NCI-H1105 treated with DMSO at 0.1 percent for 48 hours (cell line): ENCODE measurements at places on chromosomes 3 and 15.

GRCh38 chr3:96959901-96960641 lies 145.7 kb downstream of the EPHA6 start:
- no peak for DNase-seq

DNA sequence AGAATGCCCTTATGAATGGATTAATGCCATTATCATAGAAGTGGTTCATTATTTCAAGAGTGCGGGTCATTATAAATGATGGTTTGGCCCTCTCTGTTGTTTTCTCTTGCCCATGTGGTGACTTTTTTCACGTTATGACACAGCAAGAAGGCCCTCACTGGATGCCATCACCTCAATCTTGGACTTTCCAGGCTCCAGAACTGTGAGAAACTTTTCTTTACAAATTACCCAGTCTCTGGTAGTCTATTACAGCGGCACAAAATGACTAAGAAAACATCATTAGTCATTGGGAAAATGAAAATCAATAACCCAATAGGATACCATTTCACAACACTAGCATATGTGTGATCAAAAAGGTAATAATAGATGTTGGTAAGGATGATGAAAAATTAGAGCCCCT lies 119.0 kb upstream of the LPP start:
- DNase-seq, result no peak

DNA sequence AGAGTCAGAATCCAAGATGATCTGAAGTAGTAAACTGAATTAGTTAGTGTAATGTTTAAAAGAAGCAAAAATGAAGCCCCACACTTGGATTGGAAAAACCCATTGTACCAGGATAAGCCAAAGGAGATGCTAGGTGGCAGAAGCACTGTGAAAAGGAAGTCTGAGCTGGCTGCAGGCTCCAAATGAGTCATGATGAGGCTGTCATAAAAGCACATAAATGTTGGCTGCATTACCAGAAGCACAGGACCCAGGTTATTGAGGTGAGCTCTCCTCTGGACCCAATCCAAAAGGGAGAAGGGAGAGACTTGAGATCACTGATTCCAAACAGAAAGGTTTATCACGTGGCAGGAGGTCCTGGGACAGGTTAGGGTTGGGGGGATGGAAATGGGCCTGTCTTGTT lies 3.2 kb upstream of the ACAN start:
- no peak for DNase-seq

DNA sequence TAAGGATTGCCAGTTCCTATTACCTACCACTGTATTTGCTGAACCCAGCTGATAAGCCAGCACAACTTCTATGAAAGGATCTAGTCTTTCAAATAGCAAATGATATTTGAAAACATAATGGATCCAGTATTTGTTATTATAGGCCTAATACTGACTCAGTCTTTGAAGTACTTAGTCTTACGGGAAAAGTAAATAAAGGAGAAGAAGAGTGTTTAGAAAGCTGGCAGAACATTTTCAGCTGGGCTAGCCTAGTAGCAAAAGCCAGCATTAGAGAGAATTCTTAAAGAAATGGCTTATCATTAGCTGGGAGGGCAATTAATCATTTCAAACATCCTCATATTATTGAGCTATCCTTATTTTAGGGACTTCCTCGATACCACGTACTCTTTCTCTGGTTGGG lies 101.4 kb upstream of the GOLIM4 start:
- DNase-seq, result peak; percentile 76

DNA sequence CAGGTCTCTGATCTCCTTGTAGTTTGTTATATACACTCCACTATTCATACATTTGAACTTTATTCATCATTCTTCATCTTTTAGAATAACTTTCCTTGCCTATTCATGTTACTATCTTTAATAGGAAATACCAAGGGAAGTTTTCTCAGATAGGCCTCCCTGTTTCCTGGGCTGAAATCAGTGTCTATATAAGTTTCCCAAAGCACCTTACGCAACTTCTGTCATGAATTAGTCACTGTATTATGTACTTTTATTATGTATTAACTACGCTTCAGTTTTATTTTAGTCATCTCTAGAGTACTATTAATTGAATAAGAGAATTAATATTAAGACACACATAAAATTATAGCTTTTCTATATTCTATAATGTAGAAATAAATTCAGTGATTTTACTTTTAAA lies 1481.5 kb downstream of the OTOL1 start:
- DNase-seq, result no peak

GRCh38 chr3:146503461-146504202 lies 34.3 kb upstream of the PLSCR2 start:
- no peak for DNase-seq

DNA sequence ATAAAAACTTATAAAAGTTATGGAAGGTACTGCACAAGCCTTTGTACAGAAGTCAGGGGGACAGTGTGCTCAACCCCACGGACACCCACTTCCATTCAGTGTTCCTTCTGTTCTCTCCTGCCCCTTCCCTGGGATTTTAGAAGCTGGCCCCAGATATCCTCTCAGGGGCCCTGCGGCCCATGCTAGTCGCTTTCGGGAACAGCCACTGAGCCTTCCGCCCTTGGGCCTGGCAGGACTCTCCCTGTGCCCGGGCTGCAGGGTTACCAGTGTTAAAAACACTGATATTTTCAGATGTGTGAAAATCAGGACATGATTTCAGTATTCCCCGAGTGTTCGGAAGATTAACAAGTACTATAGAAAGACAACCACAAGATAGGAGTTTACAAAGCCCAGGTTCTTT lies 22.4 kb downstream of the FAN1 start:
- DNase-seq, result no peak

DNA sequence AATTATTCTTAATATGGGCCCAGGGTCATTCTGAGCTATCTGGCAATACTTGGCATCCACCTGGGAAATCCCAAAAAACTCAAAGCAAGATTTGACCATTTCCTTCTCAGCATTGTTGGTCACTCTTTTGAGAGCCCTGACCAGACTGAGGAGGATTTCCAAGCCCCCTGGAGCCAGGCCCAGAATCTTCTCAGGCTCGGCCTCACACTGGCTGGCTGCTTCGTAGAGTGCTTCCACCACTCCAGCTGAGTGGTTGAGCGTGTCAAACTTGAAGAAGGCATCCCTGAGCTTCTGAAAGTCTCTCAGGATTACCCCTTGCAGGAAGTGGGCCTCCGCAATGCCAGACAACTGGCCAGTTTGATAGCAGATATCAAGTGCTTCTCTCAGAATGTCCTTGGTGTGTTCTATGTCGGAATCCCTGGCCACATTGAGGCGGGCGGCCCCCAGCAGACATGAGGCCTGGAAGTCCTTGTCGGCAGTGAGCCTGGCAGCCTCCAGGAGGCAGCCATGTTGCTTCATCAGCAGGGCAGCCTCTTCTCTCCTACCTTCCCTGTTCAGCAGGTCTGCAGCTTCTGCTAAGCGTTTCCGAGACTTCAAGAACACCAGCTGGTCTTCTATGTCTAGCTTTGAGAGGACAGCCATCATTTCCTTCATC lies 68.9 kb upstream of the DCLK3 start:
- DNase-seq, result no peak

- DNase-seq, result no peak
These were observed 43.5 kb upstream of the SLC6A11 start for GRCh38 chr3:10772271-10773161.

DNA sequence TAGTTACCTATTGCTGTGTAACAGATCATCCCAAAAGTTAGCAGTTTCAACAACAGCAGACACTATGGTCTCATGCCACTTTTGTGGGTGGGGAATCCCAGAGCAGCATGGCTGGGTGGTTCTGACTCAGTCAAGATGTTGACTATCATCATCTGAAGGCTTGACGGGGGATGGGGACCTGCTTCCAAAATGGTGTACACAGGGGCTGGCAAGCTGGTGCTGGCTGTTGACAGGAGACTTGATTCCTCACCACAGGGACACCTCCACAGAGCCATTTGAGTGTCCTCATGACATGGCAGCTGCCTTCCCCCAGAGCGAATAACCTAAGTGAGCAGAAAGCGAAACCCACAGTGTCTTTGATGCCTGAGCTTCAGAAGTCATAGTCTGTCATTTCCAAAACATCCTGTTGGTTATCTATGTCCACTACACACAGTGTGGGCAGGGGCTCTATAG lies 19.1 kb downstream of the DNAJB8 start:
- DNase-seq, result no peak

DNA sequence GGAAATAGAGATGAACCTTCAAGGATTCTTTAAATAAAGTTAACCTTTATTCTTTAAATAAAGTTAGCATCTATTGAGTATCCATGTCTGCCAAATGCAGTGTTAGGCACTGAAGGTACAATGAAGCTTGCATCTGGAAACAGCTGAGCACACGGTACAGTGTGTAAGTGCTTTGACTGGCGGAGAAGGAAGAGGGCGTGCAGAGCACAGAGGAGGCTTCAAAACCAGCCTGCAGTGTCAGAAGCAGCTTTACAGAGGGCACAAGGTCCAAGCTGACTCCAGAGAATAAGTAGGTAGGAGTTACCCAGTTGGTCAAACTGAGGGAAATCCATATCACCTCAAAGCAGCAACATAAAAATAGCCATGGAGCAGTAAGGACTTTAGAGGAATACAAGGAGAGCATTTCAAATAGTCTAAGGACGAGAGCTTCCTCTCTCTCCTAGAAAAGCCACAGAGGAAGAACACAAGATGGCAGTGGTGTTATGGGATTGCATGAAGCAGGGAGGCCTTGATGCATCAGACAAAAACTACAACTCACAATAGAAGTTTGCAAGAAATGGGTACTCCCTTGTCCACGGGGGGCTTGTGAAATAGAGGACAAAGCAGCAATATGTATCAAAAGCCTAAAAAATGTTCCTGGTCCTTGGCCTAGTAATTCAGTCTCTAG lies 60.3 kb upstream of the PPP2R3A start:
- DNase-seq, result peak; percentile 9
